Left colon (tissue), 2 donors: ENCODE measurements at places on chromosomes 4 and X. TPM values are rescaled to one million over a fixed set of nuclear protein-coding genes. Genes with fewer than 3 reads are reported as not detected.

- DNase-seq: no peak
Measured at GRCh38 chr4:147980586-147980985, 248.7 kb downstream of the ARHGAP10 start.

DNA sequence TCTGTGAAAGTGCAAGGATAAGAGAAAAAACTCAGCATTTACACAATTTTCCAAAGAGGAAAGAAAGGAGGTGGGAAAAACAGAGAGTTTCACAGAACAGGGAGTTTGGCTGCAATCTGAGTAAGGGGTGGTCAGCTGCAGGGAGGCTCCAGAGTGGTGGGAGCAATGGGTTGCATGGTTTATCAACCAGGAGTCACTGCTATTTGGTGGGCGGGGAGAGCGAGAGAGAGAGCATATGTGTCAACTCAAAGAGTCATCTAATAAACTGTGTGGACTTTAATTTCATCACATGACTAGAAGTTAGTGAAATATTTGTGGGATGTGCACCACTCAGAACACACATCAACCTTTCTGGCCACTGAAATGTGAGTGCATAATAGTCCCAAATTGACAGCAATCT lies 94.6 kb downstream of the FAM13A start:
- peak; percentile 28 for DNase-seq

- no peak for DNase-seq
Measured at GRCh38 chrX:136623396-136623795, 24.6 kb upstream of the CD40LG start.

DNA sequence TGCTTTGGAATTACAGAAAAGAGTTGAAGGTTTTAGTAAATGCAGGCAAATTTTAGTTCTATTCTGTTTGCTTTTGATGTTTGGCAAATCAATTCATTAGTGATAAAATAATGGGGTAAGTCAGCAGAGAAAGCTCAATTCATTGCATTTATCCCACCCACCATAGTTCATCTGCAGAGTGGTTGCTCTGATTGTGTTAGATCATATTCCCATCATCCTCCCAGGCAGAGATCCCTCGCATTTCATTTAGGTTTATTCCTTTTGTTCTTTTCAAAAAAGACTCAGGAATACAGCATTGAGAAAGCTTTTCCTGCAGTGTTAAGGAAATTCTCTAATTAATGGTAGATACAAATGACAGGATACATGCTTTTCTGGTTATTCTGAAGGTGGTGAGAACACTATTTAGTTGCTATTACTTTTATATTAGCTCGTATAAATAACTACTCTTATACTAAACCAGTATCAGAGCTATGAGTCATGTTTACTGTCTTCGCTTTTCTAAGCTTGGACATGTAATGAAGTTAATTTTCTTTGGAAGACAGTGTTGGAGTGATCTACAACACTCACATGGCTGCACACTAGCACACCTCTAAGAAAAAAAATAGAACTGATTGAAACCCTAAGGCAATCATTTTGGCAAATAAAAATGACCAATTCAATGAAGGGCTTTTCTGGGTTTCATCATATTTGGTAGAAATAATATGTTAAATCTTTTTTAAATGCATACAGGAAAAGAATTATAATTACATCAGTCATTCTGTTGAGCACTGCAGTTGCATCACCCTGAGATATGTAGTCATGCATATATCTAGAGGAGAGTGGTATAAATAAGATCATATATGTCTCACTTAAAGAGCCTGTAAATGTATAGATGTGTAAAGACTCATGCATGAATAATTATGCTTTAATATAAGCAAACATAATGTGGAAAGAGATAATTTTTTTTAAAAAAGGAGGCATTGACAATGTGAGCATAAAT lies 351.6 kb downstream of the PCDH7 start:
- no peak for DNase-seq

GRCh38 chrX:100768679-100769338 lies 36.9 kb upstream of the SYTL4 start:
- DNase-seq: peak; percentile 94

- DNase-seq: no peak
Measured at GRCh38 chrX:38515291-38515690, 46.1 kb upstream of the TSPAN7 start.

- no peak for DNase-seq
Measured at GRCh38 chrX:10709276-10709675, 88.9 kb upstream of the MID1 start.

Gene BLOC1S4
- 13.3 TPM for total RNA-seq

Gene F8
- 4.5 TPM for total RNA-seq

Gene SLC9A7
- total RNA-seq: 0.95 TPM

Gene HSD17B13
- total RNA-seq: 1.1 TPM
